ENCODE measurements at places on chromosomes 12 and 14.
A peak's percentile ranks its signal among the peaks of the same experiment; 100 is the strongest.

- DNase-seq, result peak; percentile 72
Observed at GRCh38 chr12:31590642-31591379, at the start of gene DENND5B. TSS of gene DENND5B (minus strand) at chr12:31591136. CDS start at chr12:31590832, 304 bp downstream.

- no peak for DNase-seq
Observed at GRCh38 chr12:44749566-44749965, 126.5 kb downstream of the NELL2 start.

DNA sequence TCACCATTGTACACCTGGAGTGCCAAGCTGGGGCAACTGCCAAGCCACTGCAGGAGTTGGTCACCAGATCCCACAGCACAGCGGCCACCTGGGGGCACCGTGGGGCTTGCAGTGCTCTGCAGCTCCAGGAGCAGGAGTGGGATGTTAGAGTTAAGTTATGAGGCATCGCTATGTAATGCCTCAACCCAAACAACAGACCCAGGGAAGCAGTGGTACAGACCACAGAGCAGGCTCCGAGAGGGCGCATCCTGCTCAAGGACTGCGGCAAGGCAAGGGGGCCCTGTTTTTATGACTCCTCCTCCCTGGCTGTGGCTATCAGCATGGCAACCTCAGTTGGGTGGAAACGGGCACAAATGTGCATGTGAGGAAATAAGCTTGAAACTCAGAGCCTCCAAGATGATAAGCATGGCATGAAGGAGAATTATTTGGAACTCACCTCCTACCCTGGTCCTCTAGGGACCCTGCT, 63.1 kb downstream of the ARL6IP4 start:
- peak; percentile 95 for DNase-seq

GRCh38 chr12:67524861-67525616, 123.5 kb upstream of the DYRK2 start:
- no peak for DNase-seq

- DNase-seq, result no peak
Observed at GRCh38 chr12:39605501-39605900, 14.1 kb downstream of the ABCD2 start.

DNA sequence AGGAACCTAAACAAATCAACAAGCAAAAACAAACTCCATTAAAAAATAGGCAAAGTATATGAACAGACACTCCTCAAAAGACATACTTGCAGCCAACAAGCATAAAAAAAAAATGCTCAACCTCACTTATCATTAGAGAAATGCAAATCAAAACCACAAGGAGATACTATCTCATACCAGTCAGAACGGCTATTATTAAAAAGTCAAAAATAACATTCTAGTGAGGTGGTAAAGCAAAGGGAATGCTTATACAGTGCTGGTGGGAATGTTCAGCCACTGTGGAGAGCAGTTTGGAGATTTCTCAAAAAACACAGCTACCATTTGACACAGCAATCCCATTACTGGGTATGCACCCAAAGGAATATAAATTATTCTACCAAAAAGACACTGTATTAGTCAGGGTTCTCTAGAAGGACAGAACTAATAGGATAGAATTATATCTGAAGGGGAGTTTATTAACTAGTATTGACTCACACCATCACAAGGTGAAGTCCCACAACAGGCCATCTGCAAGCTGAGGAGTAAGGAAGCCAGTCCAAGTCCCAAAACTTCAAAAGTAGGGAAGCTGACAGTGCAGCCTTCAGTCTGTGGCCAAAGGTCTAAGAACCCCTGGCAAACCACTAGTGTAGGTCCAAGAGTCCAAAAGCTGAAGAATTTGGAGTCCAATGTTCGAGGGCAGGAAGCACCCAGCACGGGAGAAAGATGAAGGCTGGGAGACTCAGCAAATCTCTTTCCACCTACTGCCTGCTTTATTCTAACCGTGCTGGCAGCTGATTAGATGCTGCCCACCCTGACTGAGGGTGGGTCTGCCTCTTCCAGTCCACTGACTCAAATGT, 101.6 kb upstream of the KRAS start:
- DNase-seq, result no peak

GRCh38 chr12:29582677-29583272, 85.3 kb upstream of the OVCH1 start:
- DNase-seq, result no peak

GRCh38 chr14:53004976-53005375, 54.1 kb upstream of the FERMT2 start:
- no peak for DNase-seq

DNA sequence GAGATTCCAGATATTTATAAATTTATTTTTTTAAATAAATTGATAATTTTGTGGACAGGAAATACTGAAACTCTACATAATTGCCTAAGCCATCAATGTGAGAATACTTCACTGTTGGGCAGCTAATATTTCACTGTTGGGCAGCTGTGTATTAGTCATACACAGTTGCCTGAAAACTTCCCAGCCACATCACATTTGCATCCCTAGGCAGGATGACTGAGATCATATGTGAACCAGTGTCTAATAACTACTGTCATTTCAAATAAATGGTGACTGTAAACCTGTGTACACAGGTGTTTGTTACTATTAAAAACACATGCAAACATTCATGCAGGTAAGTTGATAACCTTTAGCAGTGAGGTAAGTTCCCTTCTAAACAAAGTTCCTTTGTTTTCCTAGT, 43.9 kb downstream of the TMTC3 start:
- DNase-seq, result no peak

- no peak for DNase-seq
Observed at GRCh38 chr12:89424389-89424788, 72.1 kb upstream of the DUSP6 start.

- DNase-seq, result no peak
Observed at GRCh38 chr12:78439666-78440065, 424.9 kb upstream of the SYT1 start.

DNA sequence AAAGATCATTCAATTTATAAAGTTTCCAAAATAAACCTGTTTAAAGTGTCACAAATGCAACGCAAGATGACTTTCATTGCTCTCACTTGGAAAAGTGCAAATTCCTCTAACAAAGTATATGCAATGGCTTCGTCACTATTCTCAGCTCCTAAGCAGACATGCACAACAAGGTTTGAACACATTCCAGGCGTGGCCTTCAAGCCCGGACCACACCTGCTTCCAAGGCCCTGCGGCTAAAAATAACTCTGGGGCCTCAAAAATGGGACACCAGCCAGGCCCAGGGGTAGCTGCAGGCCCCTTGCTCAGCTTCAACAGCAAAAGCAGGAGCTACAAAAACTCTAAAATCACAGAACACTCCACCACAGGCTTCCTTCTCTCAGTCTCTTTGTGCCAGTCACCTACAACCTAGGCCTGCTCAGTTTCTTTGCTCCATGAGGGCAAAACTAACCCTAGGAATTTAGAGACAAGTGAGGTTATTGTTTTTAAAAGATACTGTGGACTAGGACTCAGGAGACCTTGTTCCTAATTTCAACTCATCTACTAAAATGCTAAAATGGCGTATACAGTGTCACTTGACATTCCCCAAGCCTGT, 29.3 kb downstream of the DUSP16 start:
- no peak for DNase-seq

DNA sequence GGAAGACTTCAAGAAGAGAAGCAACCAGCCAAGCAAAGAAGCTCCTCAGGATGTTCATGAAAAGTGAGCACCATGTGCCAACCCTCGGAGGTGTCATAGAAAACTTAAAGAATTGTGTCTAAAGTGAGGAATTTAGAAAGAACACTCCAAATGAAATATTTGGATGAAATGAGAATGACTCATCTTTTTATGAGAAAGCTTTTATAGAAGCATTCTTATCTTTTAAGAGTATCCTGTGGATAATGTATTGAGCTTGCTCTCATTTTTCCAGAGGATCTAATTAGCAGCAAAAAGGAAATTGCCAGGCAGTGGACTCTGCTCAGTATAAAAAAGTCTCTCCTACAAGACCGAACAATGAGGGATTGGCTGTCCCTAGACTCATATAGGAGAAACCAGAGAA, 454.9 kb downstream of the LRIG3 start:
- no peak for DNase-seq

GRCh38 chr12:131025939-131026702, 72.4 kb downstream of the ADGRD1 start:
- no peak for DNase-seq

- no peak for DNase-seq
Observed at GRCh38 chr14:100425429-100425827, 102.3 kb downstream of the SLC25A47 start.

GRCh38 chr12:8890313-8891085, 23.8 kb upstream of the PHC1 start:
- DNase-seq, result peak; percentile 44

DNA sequence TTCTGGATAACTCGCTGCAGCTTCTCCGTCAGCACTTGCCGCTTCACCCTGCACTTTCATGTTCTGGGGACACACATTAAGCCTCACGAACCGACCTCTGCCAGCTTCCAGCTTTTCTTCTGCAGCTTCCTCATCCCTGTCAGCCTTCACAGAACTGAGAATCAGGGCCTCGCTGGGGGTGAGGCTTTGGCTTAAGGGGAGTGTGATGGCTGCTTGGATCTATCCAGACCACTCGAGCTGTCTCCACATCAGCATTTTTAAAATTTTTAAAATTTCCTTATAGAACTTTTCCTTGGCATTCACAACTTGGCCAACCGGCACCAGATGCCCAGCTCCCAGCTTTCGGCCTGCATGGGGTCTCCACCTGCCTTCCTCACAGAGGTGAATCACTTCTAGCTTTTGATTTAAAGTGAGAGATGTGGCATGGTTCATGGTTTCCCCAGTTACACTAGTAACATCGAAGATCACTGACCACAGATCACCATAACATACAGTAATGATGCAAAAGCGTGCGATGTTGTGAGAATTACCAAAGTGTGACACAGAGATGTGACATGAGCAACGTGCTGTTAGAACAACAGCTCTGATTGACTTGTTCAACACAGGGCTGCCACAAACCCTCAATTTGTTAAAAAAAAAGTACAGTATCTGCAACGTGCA, 139.1 kb upstream of the C14orf180 start:
- no peak for DNase-seq

DNA sequence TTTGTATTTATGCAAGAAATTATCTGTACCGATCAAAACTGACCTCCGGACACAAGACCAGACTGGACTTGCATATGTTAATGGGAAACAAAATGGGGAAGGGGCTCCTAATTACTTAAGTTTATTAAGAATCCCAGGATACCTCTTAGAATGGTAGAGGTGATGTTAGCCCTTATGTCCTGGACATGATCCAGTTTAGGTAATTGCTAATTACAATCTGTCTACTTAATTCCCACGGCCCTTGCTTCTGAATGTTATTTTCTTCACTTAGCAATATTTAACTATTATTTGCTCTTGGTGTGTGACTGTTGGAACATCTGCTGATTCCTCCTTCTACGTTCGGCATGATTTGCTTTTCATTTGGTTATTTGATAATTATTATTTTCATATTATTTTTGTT, 644.0 kb downstream of the DIO2 start:
- DNase-seq, result no peak

DNA sequence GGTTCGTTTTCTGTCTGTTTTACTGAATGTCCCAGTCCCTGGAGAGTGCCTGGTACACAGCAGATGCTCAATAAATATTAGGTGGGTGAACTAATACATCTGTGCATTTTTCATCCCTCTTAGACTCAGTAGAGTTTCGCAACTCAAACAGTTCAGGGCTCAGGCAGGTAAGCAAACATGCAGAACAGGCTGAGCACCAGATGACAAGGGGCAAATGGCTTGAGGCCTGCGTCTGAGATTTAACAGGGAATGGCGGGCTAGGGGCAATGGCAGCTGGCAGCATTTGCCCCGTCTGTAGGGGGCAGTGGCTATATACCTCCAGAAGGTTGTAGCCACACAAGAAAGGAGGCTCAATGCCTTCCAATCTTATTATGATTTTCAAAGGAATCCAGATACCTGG, 8.6 kb upstream of the RAN start:
- DNase-seq, result no peak

DNA sequence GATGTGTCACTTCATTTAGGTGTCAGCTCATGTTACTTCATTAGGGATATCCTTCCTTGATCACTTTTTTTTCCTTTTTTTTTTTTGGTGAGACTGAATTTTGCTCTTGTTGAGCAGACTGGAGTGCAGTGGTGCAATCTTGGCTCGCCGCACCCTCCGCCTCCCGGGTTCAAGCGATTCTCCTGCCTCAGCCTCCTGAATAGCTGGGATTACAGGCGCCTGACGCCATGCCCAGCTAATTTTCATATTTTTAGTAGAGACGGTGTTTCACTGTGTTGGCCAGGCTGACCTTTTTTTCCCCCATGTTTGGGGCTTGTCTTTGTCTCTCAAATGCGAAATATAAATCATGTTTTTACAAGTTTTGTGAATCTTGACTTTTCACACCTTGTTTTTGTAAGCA, 9.6 kb upstream of the AACS start:
- no peak for DNase-seq

DNA sequence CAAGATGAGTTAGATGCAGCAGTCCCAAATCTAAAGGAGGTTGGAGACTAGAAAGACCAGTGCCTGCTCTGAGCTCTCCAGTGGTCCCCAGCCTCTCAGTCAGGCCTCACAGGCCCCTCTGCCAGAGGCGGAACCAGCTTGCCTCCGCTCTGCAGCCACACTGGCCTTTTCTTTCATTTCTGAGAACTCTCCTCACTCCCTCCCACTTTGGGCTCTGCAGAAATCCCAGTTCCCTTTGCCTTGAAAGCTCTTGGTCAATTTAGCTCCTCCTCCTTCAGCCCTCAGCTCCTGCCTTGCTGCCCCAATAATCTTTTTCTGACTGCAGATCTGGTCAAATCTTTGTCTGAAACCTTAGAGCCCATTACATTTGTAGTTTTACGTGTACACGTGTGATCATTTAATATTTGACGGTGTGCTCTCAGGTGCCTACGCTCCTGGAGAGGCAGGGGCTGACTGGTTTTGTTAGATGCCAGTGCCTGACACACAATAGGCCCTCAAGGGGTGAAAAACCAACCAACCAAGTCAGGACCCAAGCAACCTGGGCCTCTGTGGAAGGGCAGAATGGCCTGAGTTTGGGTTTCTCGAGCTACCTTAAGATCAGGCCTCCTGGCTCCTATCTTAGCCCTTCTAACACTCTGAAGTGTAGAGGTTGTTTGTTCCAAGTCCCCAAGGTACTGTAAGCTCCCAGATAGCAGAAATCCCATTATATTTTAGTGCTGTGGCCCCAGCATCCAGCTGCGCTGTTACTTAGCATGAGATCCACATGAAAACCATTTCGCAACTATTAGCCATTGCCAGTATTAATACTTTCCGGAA, 1.1 kb upstream of the NUDT4 start:
- DNase-seq, result no peak

DNA sequence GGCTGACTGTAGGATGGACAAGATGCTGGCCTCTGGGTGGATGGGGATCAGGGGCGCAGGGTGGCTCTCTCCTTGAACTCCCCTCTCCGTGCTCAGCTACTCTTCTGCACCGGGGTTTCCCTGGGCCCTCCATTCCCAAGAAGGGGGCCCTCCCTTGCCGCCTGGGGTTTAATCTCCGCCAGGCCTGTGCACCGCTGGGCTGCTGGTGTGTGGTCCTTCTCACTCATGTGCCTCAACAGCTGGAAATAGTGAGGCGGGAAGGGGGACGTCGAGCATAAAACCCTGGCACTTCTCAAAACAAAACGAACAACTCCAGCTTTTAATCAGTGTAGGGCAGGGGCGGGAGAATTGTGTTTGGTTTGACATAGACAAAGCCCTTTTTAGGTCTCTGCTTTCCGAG, 19.0 kb upstream of the SMOC1 start:
- DNase-seq, result no peak

- no peak for DNase-seq
Observed at GRCh38 chr14:56953884-56954283, 143.6 kb upstream of the OTX2 start.

- no peak for DNase-seq
Observed at GRCh38 chr14:101257551-101257950, 303.7 kb upstream of the DIO3 start.
